ENCODE measurements at places on chromosomes 4 and X. TPM values are rescaled to one million over a fixed set of nuclear protein-coding genes. Genes with fewer than 3 reads are reported as not detected.

DNA sequence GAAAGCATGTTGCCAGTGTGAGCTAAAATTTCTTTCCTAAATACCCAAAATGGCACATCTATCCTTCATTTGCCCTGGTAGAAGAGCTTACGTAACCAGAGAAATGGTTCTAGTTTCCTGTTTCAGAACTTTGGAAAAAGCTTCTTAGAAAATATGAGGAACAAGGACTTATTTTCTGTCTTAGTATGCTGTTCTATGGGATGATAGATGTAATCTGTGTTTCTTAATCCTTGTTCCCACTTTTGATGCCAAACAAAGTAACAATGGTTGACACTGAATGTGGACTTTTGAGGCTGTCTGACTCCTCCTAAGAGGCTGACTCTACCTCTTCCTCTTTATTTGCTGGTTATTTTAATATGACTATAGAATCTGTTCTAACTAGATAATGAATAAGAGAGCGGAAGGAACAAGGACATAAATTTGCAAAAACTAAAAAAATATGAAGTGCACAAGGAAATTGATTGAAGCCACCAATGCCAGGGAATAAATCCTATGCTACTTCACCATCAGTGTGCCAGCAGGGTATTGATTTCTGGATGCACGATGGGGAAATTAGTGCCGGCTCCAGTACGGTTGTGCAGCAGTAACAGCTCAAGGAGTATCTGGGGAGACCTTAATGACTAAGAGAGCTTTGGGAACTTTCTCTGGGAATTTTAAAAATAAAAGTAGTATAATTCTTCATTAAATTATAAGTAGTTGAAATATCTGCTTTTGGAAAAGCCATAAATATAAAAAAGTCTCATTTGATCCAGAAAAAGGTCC, 39.4 kb upstream of the TET2 start:
- no peak overlapping the region for H3K27ac ChIP-seq
- no peaks in the 10 kb centered on the region for H3K36me3 ChIP-seq
- no peaks in the 10 kb centered on the region for H3K27me3 ChIP-seq
- no peaks in the 10 kb centered on the region for H3K4me1 ChIP-seq

GRCh38 chrX:30597216-30598012, 19.8 kb upstream of the TASL start:
- no peak for DNase-seq
- H3K4me1 ChIP-seq: no peaks in the 10 kb centered on the region
- no peaks in the 10 kb centered on the region for H3K36me3 ChIP-seq
- no peak overlapping the region for H3K27ac ChIP-seq
- no peaks in the 10 kb centered on the region for H3K27me3 ChIP-seq

- H3K27ac ChIP-seq: no peak overlapping the region
- no peak overlapping the region for H3K4me3 ChIP-seq
- peaks cover 6% of the 10 kb centered on the region for H3K4me1 ChIP-seq
- no peak for DNase-seq
- H3K36me3 ChIP-seq: peaks cover 8% of the 10 kb centered on the region
These were observed 6.2 kb downstream of the TCEAL9 start for GRCh38 chrX:103362474-103362873.

DNA sequence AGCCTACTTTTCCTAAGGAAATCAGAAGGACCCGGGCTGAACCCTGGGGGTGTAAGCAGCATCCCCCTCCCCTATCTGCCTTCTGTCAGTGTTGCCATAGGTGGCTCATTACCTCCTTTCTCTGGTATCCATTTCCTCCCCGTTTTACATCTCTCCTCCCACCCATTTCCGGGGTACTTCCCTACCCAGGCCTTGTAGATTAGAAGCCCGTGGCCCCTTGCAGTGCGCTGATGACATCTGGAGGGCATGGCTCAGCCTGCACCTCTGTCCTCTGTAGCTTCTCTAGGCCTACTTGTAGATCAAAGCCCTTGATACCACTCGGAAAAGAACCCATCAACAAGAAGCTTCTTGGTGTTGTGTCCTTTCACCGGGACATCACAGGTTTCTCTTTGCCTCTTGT, 71.8 kb downstream of the NBDY start:
- no peaks in the 10 kb centered on the region for H3K27me3 ChIP-seq
- H3K27ac ChIP-seq: no peak overlapping the region
- H3K4me1 ChIP-seq: peaks cover 13% of the 10 kb centered on the region
- no peaks in the 10 kb centered on the region for H3K36me3 ChIP-seq
- DNase-seq: no peak
- no peak overlapping the region for H3K4me3 ChIP-seq

GRCh38 chrX:17917945-17918577, 57.0 kb upstream of the RAI2 start:
- no peaks in the 10 kb centered on the region for H3K36me3 ChIP-seq
- DNase-seq: no peak
- no peak overlapping the region for H3K27ac ChIP-seq
- H3K4me3 ChIP-seq: no peak overlapping the region
- H3K27me3 ChIP-seq: no peaks in the 10 kb centered on the region
- H3K4me1 ChIP-seq: no peaks in the 10 kb centered on the region

- DNase-seq: no peak
- H3K27me3 ChIP-seq: no peaks in the 10 kb centered on the region
- no peaks in the 10 kb centered on the region for H3K4me1 ChIP-seq
- H3K27ac ChIP-seq: no peak overlapping the region
- H3K4me3 ChIP-seq: no peak overlapping the region
- H3K36me3 ChIP-seq: no peaks in the 10 kb centered on the region
These were observed 56.4 kb upstream of the XIAP start for GRCh38 chrX:123803331-123803983.

DNA sequence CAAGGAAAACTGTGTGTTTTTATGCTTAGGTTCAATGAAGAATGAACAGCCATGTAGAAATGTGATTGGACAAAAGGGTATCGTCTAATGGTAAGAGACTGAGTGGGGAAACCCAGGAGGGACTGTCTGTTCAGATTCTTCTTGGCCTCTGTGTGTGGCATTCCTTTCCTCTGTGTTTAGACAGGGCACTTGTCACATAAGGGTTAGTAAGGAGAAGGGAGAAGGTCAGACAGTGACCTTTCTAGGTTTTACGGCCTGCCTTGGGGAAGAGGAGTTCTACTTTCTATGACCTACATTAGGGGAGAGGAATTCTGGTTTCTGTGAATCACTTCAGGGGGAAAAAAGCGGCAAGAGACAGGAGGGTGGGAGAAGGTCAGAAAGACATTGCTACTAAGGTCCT, 119.5 kb downstream of the GC start:
- no peaks in the 10 kb centered on the region for H3K36me3 ChIP-seq
- no peak overlapping the region for H3K27ac ChIP-seq
- no peak overlapping the region for H3K4me3 ChIP-seq

DNA sequence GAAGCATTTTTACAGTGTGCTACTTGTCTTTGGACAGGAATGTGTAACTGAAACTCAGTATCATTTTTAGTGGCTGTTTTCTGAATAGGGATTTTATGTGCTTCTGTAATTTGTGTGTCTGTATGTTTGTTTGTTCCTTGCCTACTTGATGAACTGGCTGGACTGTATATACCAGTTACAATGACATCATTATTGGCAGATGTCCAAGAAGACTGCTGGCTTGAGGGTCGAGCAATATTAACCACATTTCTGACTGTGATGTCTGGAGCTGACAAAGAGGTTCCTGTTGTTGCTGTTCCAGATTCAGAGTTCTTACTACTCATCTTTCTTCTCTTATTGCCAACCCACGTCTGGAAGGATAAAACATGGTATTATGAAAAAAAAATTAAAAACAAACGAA, 33.0 kb downstream of the HDX start:
- no peaks in the 10 kb centered on the region for H3K27me3 ChIP-seq
- H3K36me3 ChIP-seq: no peaks in the 10 kb centered on the region
- no peak for DNase-seq
- H3K4me3 ChIP-seq: no peak overlapping the region
- H3K27ac ChIP-seq: no peak overlapping the region

DNA sequence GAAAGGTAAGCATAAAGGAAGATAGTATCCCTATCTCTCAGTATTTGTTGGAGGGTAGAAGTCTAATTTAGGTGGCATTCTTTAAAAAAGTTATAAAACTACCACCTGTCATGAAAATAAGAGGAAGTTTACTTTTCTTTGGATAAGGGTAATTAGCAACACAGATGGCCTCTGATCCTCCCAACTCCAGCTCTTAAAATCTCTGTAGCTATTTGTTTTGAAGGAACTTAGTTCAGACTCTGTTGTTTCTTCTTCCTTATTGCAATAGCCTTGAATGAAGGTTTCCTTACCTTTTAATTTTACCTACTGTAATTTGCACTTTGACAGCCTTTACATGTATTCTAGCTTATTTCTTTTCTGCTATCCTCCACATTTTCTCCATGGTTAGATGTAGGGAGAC, 1261.3 kb downstream of the RAPGEF2 start:
- no peaks in the 10 kb centered on the region for H3K27me3 ChIP-seq
- DNase-seq: no peak
- H3K27ac ChIP-seq: no peak overlapping the region
- no peaks in the 10 kb centered on the region for H3K36me3 ChIP-seq
- H3K4me3 ChIP-seq: no peak overlapping the region

NHSL2 gene
- total RNA-seq: 4.0 TPM

ADH1B gene
- not detected for total RNA-seq

ZBTB33 gene
- 45.6 TPM for total RNA-seq

PLAC8 gene
- total RNA-seq: 0.15 TPM

FAM9B gene
- not detected for total RNA-seq

All from neural progenitor cell (in vitro differentiated cells).